NCI-H187 (cell line): ENCODE measurements at places on chromosomes 13 and 19.

DNA sequence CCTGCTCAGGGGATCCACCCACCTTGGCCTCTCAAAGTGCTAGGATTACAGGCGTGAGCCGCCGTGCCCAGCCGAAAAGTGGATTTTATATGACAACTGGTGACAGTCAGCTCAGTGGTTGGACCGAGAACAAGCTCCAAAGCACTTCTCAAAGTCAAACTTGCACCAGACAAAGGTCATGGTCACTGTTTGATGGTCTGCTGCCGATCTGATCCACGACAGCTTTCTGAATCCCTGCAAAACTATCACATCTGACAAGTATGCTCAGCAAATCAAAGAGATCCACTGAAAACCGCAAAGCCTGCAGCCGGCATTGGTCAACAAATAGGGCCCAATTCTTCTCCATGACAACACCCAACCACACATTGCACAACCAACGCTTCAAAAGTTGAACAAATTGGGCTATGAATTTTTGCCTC, 21.6 kb upstream of the NAA16 start:
- DNase-seq, result no peak

DNA sequence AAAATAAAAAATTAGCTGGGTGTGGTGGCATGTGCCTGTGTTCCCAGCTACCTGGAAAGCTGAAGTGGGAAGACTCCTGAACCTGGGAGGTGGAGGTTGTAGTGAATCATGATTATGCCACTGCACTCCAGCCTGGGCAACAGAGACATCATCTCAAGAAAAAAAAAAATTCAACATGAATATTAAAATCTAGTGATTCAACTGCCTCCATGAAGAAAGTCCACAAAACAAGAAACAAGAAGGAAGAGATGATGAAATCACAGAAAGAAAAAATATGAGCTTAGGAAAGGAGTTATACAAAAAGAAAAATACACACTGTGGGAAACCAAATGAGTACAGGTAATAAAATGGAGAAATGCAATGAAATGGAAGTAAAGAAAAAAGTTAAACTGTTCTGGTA, 99.6 kb upstream of the SIAH3 start:
- no peak for DNase-seq

- DNase-seq, result no peak
Measured at GRCh38 chr13:106471957-106472543, 63.4 kb downstream of the EFNB2 start.

- DNase-seq, result no peak
Measured at GRCh38 chr13:85266331-85266730, 532.9 kb downstream of the SLITRK6 start.

GRCh38 chr13:25249001-25249543, 38.2 kb downstream of the MTMR6 start:
- no peak for DNase-seq

DNA sequence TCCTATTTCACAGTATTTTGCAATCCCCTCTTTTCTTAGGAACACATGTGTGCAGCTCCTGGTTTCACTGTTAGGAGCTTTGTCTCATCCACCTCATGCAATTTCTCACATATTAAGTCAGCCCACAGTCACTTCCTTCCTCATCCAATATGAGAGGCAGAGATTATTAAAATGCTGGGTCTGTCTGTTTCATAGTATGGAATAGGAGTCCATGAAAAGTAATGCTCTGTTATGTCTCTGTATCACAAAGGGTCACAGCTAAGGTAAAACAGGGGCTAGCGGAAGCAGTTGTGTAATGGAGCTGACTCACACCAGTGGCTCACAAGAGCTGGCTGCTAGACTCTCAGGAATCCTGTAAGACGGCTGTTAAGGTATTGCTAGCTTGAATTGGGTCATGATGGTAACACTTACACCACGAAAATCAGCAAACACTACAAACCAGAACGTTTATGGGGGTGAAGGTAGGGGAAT, 216.5 kb downstream of the EFNB2 start:
- DNase-seq, result no peak

DNA sequence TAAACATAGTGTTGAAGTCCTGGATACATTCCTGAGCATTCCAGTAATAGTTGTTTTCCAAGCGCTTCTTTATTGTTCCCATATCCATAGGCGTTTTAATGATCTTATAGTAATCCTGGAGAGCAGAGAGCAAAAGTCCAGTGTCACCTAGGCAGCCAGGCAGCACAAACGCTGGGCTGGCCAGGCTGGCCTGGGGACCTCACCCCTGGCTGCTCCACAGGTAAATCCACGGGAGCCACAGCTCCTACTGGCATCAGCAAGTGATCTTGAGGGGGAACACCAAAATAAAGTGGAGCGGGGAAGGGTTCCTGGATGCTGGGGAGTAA, 36.6 kb upstream of the EPHX3 start:
- DNase-seq, result no peak

DNA sequence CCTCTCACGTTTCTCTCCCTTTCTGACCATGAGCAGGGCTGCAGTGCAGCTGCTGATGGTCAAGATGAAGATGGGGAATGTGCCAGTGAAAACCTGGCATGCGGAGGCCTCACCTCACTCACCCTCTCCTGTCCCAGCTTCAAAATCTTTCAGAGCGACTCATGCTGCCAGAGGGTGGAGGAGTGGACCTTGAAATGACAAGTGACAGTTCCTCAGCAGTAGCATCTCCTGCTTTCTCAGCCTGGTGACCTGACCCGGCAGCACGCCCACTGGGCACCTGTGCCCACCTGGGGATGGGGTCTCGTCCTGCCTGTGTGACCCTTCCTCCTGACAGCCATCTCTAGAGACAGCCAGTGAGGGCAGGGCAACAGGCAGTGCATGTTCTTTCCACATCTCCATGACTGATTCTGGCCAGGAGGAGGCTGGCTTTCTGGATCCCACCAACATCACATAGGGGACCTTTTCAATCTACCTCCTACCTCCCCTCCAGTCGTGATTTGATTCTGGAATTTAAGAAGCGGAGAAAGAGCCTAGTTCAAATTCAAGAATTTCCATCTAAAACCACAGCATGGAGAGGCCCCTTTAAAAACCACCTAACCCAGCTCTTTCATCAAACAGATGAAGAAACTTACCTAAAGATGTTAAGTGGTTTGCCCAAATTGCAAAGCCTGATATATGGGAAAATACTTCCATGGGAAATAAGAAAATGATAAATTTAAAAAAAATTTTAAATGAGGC, 45.8 kb downstream of the RFX2 start:
- no peak for DNase-seq

GRCh38 chr19:16985403-16985802, 41.2 kb downstream of the CPAMD8 start:
- DNase-seq, result no peak

GRCh38 chr19:15549581-15549980, 41.3 kb downstream of the CYP4F22 start:
- no peak for DNase-seq

- no peak for DNase-seq
Measured at GRCh38 chr19:47573071-47574026, at the start of gene ZNF541. ZNF541 (minus strand) TSS chr19:47573148; CDS start chr19:47555856, 17,292 bp downstream.

DNA sequence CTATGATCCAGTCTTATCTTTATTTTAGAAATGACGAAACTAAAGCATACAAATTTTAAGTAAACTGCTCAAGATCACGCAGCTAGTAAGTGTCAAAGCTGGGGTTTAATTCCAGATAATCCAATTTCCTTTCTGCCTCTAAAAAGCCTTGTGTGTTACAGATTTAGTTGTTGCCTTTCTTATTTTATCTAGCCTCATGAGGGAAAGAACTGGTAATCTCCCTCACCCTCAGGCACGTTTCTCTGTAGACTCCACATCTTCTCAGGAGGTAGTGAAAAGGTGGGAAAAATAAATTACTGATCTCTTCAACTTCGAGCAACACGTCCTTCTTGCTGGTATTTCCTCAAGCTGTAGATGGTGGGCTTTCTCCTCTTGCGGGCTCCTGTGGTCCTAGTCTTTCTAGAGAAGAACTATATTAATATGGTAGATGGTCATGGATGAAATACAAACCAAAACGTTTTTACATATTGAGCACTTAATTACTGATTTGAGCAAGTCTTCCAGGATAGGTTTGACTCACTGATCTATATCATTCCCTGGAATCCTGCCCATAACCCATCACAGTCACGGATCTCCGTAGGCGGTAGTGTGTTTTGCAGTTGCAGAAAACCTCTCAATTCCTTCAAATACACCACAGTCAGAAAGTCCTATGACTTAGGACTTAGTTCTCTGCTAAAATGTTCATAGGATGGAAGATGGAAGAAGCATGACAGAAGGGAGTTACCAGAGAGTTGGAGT, 519.5 kb downstream of the DCT start:
- DNase-seq, result no peak

DNA sequence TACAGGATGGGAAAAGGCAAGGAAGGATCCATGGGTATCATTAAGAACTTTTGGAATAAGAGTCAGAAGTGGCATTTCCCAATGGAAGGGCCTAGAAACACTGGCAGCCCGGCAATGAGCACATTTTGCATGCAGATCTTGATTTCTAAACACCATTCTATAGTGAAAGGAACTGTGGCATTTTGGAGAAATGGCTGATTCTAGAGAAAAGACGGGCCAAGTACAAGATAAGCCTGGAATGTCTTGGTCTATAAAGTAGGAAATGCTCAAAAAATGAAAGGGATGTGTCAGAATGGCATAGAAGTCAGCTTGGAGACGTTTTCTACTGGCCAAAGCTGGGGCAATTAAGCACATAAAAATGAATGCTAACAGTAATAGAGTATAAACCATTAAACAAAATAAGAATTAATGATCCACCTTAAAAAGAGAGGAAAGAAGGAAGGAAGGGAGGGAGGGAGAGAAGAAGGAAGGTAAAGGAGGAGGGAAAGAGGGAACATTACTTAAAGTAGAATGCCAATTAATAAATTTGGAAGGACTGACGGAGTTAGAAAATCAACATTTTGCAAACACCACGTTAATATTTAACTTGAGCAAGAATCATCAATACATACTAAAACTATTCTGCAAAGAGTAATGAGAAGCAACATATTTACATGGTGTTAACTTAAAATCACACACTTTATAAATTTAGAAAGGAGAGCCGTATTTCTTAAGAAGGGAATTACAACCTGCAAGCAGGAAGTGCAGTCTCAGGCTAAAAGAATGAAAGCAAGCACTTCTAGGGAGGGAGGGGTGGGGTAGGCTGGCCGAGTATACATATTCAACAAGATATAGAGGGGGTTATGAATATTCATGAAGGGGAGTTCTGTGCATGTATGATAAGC, 78.9 kb downstream of the ANKRD10 start:
- DNase-seq, result no peak

DNA sequence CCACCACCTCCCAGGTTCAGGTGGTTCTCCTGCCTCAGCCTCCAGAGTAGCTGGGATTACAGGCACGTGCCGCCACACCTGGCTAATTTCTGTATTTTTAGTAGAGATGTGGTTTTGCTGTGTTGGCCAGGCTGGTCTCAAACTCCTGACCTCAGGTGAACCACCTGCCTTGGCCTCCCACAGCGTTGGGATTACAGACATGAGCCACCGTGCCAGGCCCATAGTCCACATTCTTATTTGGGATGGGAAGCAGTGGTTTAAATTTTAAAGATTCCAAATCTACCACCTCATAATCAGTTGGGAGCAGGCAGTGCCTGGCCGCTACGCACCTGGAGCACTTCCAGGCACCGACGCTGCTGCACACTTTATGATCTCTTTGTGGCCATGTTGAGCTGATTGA, 160.6 kb upstream of the SOX1 start:
- DNase-seq, result no peak

DNA sequence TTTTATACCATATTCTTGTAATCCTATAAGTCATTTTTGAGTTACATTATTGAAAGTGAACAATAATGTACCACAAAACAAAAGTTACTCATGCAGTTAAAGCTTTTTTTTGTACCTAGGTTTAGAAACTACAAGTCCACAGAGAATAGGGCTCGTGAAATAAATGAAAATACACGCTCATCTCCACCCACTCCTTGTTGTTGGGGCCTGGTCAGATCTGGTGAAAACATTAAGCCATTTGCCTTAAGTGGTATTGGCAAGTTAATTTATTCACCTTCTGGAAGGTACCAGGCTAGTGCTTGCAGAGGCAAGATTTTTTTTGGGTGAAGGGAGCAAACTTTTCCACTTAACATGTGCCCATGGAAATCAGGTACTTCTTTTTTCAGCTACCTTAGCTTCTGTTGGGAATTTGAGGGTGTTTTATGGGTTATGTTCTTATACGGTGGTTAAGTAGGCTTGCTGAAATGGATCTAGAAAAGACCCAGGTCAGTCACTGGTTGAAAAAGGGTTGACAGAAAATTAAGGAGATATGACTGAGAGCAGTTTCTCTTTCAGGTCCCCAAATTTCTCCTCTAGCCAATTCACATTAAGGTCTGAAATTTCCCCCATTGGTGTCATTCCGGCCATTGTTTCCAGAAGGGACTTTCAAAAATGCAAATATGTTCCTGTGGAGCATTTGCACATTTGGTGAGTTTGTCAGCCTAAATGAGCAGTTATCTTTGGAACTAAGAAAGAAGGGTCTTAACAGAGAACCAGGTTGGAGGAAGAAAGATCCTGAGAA, 143.3 kb downstream of the KCNRG start:
- DNase-seq, result no peak

DNA sequence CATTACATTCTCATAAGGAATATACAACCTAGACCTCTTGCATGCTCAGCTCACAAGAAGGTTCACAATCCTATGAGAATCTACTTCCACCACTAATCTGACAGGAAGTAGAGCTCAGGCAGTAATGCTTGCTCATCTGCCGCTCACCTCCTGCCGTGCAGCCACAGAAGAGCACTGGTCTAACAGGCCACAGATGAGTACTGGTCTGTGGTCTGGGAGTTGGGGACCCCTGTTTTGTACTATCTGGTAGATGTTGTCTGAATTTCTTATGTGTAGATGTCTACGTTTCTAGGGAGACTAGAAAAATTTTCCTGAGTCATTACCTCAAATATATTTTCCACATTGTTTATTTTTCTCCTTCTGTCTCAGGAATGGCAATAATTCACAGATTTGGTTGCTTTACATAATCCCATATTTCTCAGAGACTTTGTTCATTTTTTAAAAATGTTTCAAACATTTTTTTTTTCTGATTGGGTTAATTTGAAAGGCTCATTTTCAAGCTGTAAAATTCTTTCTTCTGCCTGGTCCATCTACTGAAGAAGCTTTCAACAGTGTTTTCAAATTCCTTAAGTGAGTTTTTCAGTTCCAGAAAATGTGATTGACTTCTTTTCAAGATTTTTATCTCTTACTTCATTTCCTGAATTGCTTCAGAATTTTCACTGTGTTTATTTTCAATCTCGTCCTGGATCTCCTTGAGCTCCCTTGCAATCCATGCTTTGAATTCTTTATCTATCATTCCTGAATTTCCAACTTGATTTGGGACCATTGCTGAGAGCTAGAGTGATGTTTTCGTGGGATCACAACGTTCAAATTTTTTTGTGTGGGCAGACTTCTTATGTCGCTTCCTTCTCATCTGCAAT, 1322.2 kb downstream of the PCDH9 start:
- DNase-seq, result no peak

- DNase-seq, result no peak
Measured at GRCh38 chr19:49855676-49856573, 5.0 kb downstream of the PTOV1 start.

DNA sequence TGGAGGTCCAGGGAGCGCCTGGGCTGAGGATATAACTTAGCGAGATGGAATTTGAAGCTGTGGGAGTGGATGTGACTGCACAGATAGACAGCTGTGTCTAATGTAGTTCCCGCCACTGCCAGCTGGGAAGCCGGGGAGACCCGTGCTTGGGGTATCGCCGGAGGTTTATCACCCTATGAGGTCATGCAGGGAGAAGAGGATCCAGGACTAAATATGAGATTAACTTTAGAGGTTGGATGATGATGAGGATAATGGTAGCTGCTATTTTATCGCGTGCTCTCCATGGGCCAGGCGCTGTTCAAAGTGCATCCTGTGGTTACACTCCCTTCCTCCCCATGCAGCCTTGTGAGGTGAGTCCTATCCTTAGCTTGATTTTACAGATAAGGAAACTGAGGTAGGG, 19.9 kb downstream of the SSC5D start:
- no peak for DNase-seq
